ENCODE measurements at places on chromosomes 4 and X. TPM values are rescaled to one million over a fixed set of nuclear protein-coding genes. Genes with fewer than 3 reads are reported as not detected.

SPANXB1 gene
- total RNA-seq = 1.9 TPM

ZBTB49 gene
- total RNA-seq = 2.5 TPM

CUL4B gene
- 53.3 TPM for total RNA-seq

MAGEC3 gene
- not detected for total RNA-seq

LAGE3 gene
- total RNA-seq = 69.0 TPM

STPG2 gene
- total RNA-seq = not detected

WAS gene
- not detected for total RNA-seq

RAI2 gene
- total RNA-seq = 0.22 TPM

PNMA3 gene
- 0.13 TPM for total RNA-seq

RNF128 gene
- total RNA-seq = not detected

USP51 gene
- 0.49 TPM for total RNA-seq

EDA2R gene
- total RNA-seq = 11.0 TPM

BBS12 gene
- total RNA-seq = 1.9 TPM

TBC1D14 gene
- 29.0 TPM for total RNA-seq

IGSF1 gene
- 0.27 TPM for total RNA-seq

LINC00632 gene
- 2.0 TPM for total RNA-seq

TLL1 gene
- 0.30 TPM for total RNA-seq

F8A3 gene
- 0.94 TPM for total RNA-seq

Data from A549 treated with RU486 at 1 μM for 4 hours (cell line).